ENCODE measurements at places on chromosomes 5 and 9.

- DNase-seq, result no peak
These were observed 243.5 kb downstream of the MAT2B start for GRCh38 chr5:163748934-163749333.

DNA sequence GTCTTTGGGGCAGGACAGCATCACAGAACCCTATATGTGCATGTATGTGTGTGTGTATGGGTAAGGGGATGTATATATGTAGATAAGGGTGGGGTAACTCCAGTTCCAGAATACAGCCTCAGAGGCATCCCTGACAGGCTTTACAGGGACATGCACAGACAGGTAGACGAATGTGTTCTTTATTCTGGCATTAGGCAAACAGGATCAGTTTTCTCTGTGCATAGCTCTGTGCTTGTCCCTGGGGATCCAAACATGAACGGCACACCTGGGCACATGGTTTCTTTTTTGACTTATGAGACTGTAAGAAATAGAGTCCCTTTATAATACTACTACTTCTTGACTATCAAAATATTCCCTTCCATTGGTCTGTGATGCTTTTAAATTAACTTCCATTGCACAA lies 120.6 kb downstream of the TRIO start:
- DNase-seq, result no peak

DNA sequence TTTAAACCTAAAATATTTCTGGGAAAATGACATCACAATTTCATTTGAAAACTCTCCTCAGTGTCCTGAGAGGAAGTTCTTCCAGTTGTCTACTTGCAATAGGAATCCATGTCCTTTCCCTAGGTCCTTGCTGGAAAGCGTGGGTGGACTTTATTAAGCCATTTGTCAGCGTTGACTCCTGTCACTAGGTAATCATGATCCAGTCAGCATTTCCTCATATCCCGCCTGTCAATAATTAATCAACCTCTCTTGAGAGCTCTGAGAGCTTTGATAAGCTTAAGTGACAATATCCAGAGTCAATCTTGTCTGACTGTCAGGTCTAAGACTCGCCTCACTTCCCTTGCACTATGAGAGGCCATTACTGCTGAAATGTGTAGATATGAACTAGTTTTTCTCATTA lies 107.2 kb upstream of the SLIT3 start:
- DNase-seq, result no peak

GRCh38 chr5:98309785-98310598 lies 463.5 kb upstream of the RGMB start:
- no peak for DNase-seq

GRCh38 chr9:34742710-34743109 lies 32.8 kb upstream of the CCL21 start:
- no peak for DNase-seq

GRCh38 chr5:43573058-43573457 lies 16.2 kb upstream of the PAIP1 start:
- no peak for DNase-seq

DNA sequence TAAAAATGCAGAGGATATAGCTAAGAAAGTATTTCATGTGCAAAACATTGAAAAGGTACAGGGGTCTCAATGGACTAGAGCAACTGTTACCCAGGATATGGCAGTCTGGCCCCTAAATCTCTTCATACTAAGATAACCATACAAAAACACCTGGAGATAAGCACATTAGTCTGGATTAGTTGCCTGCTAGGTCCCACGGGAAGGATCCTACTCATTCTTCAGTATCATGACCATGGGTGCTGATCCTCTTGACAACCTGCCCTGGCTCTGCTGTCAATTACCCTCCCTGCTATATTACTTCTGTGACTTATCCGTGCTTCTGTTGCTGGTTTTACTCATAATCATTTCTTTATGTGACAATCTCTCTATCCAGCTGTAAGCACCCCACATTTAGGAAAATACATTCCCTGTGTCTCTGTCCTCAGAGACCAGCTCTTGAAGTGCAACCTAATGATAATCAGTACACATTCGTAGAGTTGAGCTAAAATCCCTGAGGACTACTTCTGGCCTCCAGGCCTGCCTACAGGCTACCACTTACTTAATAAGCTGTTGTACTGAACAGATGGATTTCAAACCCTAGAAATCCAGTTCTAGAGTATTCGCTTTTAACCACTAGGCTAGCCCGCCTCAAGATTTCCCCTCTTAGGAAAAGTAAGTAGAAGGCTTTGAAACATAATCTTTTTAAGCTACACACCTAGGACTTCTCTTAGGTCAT lies 190.5 kb upstream of the OR13F1 start:
- no peak for DNase-seq

- no peak for DNase-seq
These were observed 1.8 kb downstream of the POU4F3 start for GRCh38 chr5:146340260-146341081.

- no peak for DNase-seq
These were observed 15.4 kb downstream of the HAUS6 start for GRCh38 chr9:19087106-19088000.

DNA sequence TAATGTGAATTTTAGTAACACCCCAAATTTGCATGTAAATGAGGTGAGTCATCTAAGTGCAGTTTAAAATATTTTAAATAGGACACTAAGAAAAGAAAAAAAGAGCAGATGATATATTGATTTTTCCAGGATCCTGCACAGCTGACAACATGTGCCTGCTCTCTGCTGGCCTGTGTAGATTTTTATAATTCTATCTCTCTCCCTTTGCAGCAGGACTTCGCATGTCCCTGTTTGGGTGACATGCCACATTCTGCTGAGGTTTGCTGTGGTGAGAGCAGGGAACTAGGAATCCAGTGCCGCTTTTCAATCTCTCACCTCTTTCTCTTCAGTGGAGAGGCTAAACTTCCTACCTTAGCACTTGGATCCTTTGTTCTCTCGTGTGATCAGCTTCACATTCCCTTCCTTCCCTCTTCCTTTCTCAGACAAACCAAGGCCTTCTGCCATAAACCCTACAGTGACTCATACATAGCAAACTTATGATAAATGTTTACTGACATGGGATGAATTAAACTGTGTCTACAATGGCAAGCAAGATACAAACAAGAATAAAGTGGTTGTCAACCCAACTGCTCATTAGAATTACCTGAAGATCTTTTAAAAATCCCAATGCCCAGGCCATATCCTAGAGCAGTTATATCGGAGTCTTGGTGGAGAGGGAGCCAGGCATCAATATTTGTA lies 198.8 kb upstream of the EFNA5 start:
- no peak for DNase-seq

DNA sequence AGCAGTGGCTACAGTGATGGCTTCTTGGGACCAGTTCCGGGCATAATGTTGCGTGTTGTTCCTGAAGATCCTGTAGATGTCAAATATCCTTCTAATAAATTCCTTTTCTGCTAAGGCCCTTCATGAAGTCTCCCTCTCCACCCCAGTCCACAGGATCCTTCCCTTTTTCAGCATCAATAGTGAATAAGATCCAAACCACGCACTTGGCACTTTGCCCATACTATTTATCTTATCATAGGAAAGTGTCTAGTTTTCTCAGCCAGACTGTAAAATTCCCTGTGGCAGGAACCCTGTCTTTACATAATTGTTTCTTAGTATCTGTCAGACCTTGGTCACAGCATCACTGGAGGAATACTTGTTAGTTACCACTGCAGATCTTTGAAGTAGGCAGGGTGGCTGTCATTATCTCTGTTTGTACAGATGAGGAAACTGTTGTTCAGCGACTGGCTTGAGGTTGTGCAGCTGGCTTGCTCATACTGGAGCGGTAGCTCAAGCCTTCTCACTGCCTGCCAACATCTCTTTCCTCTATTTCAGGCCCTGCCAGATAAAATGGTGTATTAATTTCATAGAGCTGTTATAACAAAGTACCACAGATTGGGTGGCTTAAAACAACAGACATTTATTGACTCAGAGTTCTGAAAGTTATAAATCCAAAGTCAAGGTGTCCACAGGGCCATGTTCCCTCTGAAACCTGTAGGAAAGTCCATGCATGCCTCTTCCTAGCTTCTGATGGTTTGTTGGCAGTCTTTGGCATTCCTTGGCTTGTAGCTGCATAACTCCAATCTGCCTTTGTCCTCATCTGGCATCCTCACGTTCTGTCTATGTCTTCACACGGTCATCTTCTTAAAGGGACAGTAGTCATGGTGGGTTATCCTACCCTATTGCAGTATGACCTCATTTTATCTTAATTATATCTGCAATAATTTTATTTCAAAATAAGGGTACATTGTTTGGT lies 33.5 kb upstream of the APC start:
- DNase-seq, result no peak

- DNase-seq, result no peak
These were observed 132.0 kb upstream of the GRIA1 start for GRCh38 chr5:153358315-153358976.

DNA sequence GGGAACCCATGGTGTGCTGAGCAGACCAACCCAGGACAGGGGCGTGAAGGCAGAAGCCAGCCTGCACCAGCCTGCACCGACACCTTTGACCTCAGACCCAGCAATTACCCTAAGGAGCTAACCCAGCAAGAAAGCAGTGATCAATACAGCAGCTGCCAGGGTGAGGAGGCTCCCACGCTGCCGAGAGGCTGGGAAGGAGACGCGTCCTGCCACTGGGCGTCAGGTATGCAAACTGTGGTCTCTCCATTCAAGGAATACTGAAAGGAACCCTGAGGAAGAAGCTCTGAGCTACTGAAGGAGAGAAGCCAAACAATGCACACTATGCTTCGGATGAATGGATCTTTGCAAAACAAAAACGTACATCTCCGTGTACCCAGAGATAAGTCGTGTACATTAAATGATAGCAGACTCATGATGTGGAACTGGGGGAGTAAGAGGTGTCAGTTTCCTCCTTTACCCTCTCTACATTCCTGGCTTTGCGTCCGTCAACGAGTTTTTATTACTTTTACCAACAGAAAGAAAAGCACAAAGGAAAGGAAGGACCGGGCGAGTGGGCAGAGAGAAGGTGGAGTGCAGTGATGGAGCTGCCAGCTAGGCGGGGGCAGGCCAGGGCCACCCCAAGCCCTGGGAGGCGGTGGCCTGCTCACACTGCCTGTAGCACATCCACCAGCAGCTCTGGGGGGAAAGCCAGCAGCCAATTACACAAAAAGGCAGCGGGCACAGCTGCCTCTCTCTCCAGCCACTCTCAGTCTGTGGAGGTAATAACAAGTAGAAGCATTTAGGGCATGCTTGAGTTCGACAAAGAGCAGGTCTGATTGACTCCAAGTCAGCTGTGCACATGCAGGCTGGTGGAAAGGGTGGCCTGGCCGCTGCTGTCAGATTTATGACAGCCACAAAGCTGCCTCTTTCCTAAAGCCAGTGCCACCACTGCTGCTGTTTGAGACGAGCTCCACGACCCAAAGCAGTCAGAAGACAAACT lies 29.3 kb downstream of the RASGEF1C start:
- no peak for DNase-seq

DNA sequence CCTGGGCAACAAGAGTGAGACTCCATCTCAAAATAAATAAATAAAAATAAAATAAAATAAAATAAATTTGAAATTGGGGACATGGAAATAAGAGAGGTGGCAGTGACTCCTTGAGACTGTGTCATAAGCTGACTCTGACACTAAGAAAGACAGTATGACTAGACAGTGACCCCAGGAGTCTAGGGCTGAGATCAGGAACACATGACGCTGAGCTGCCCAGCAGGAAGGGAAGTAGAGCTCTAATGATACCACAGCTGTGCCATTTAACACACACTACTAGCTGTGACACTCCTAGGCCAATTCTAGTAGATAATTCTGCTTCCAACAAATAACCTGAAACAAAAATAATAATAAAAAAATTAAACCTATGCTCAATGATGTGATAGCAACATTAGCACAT lies 293.0 kb downstream of the SEC61B start:
- DNase-seq, result no peak

GRCh38 chr5:72584466-72584865 lies 77.3 kb upstream of the ZNF366 start:
- no peak for DNase-seq

GRCh38 chr9:88973281-88974045 lies 17.8 kb upstream of the S1PR3 start:
- DNase-seq, result no peak

DNA sequence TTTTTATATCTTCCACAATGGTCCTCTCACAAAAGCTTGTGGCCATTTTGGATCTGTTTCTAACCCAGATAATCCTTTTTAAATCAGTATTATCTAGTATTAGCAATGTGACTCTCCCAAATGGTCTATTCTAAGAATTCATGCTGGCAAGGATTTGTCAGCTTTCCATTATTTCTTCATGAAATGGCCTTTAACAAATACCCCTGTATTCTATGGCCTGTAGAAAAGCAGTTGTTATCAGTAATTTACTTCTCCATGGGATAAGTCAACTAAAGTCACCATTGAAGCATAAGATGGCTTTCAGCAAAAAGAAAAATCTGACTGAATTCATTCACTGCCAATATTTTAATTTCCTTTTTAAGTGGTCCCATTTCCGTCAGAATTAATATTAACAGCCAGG lies 346.4 kb upstream of the FAM174A start:
- no peak for DNase-seq

GRCh38 chr5:68673106-68673822 lies 420.6 kb upstream of the SLC30A5 start:
- DNase-seq, result no peak

DNA sequence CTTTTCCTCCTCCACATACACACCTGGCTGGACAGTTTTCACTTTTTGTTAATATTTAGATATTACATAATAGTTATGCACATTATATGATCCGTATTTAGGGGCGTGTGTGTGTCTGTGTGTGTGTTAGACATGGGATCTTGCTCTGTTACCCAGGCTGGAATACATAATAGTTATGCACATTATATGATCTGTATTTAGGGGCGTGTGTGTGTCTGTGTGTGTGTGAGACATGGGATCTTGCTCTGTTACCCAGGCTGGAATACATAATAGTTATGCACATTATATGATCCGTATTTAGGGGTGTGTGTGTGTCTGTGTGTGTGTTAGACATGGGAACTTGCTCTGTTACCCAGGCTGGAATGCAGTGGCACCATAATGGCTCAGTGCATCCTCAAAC lies 199.0 kb upstream of the OTULINL start:
- DNase-seq, result no peak

- DNase-seq, result no peak
These were observed 195.7 kb downstream of the NR3C1 start for GRCh38 chr5:143207563-143208364.

DNA sequence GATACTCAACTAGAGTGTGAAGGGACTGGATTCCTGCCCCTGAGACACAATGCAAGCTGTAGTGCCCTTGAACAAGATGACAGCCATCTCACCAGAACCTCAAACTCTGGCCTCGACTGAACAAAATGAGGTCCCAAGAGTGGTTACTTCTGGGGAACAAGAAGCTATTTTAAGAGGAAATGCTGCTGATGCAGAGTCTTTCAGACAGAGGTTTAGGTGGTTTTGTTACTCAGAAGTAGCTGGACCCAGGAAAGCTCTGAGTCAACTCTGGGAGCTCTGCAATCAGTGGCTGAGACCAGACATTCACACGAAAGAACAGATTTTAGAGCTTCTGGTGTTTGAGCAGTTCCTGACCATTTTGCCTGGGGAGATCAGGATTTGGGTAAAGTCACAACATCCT lies 2.4 kb downstream of the ZNF483 start:
- no peak for DNase-seq

- DNase-seq, result no peak
These were observed 4.2 kb downstream of the MEGF10 start for GRCh38 chr5:127294829-127295228.

GRCh38 chr5:43772764-43773477 lies 169.9 kb downstream of the NNT start:
- DNase-seq, result no peak

Data from CD4-positive, alpha-beta T cell treated with Interleukin-1 beta for 1 hour (primary cell).